Dermis blood vessel endothelial cell (primary cell): ENCODE measurements at places on chromosomes 7 and 10. TPM values are rescaled to one million over a fixed set of nuclear protein-coding genes. Genes with fewer than 3 reads are reported as not detected.

TAS2R4 gene
- 0.42 and 0.68 TPM in 2 replicates for total RNA-seq

AKR1C8 gene
- total RNA-seq = 1.5 TPM in 1 of 2 replicates, not detected in the other

ZNF488 gene
- total RNA-seq = under 0.01 and 0.28 TPM in 2 replicates

FLNC gene
- 117 and 331 TPM in 2 replicates for total RNA-seq

PRSS1 gene
- total RNA-seq = not detected in 2 replicates

ZNF22 gene
- 53.6 and 54.4 TPM in 2 replicates for total RNA-seq

MACC1 gene
- under 0.01 and 0.17 TPM in 2 replicates for total RNA-seq

ASZ1 gene
- total RNA-seq = not detected in 2 replicates

OR9A4 gene
- total RNA-seq = not detected in 2 replicates

GALNT17 gene
- total RNA-seq = not detected in 2 replicates

OPTN gene
- total RNA-seq = 108 and 123 TPM in 2 replicates

NYAP1 gene
- total RNA-seq = 4.3 and 5.4 TPM in 2 replicates

CDK14 gene
- total RNA-seq = 3.0 and 3.2 TPM in 2 replicates

UTF1 gene
- not detected in 2 replicates for total RNA-seq

ACBD7 gene
- total RNA-seq = 0.85 and 6.0 TPM in 2 replicates

ADAMTS14 gene
- total RNA-seq = under 0.01 and 0.05 TPM in 2 replicates

HGF gene
- 3.4 and 8.8 TPM in 2 replicates for total RNA-seq

ATOH7 gene
- total RNA-seq = not detected in 2 replicates

IDI2 gene
- not detected in 2 replicates for total RNA-seq

CDCA7L gene
- total RNA-seq = 47.6 and 85.4 TPM in 2 replicates

COL26A1 gene
- not detected in 2 replicates for total RNA-seq

GGCT gene
- 28.6 and 35.6 TPM in 2 replicates for total RNA-seq

ITIH5 gene
- total RNA-seq = 0.51 and 0.65 TPM in 2 replicates

HDAC9 gene
- total RNA-seq = 2.7 and 3.9 TPM in 2 replicates

GSTK1 gene
- 110 and 112 TPM in 2 replicates for total RNA-seq

SLC16A9 gene
- under 0.01 and 0.05 TPM in 2 replicates for total RNA-seq

EGFR gene
- total RNA-seq = 0.56 and 0.85 TPM in 2 replicates

TNS3 gene
- 11.7 and 13.6 TPM in 2 replicates for total RNA-seq

ACSL5 gene
- total RNA-seq = 64.2 and 66.1 TPM in 2 replicates

SNX10 gene
- 8.4 and 9.4 TPM in 2 replicates for total RNA-seq

GSTO2 gene
- 0.51 and 0.85 TPM in 2 replicates for total RNA-seq

NOS3 gene
- total RNA-seq = 33.4 and 103 TPM in 2 replicates

LLCFC1 gene
- not detected in 2 replicates for total RNA-seq

NOLC1 gene
- total RNA-seq = 29.6 and 38.9 TPM in 2 replicates

ZDHHC4 gene
- total RNA-seq = 37.1 and 49.2 TPM in 2 replicates

MCMBP gene
- total RNA-seq = 76.4 and 85.7 TPM in 2 replicates

LIPM gene
- not detected in 2 replicates for total RNA-seq

HK1 gene
- 110 and 142 TPM in 2 replicates for total RNA-seq

ZNF425 gene
- total RNA-seq = 3.5 and 3.9 TPM in 2 replicates

JCAD gene
- 74.7 and 96.4 TPM in 2 replicates for total RNA-seq

SPDYE2 gene
- total RNA-seq = not detected in 2 replicates

CCL24 gene
- total RNA-seq = not detected in 2 replicates

ZNF716 gene
- under 0.01 TPM in 1 of 2 replicates, not detected in the other for total RNA-seq
